ENCODE measurements at places on chromosomes 11 and 22. TPM values are rescaled to one million over a fixed set of nuclear protein-coding genes. Genes with fewer than 3 reads are reported as not detected.

Gene OR4D5
- not detected for total RNA-seq

Gene OR4B1
- total RNA-seq: not detected

Gene WNT11
- 1.9 TPM for total RNA-seq

Gene TTC36
- 0.47 TPM for total RNA-seq

Gene C11orf52
- 4.6 TPM for total RNA-seq

DNA sequence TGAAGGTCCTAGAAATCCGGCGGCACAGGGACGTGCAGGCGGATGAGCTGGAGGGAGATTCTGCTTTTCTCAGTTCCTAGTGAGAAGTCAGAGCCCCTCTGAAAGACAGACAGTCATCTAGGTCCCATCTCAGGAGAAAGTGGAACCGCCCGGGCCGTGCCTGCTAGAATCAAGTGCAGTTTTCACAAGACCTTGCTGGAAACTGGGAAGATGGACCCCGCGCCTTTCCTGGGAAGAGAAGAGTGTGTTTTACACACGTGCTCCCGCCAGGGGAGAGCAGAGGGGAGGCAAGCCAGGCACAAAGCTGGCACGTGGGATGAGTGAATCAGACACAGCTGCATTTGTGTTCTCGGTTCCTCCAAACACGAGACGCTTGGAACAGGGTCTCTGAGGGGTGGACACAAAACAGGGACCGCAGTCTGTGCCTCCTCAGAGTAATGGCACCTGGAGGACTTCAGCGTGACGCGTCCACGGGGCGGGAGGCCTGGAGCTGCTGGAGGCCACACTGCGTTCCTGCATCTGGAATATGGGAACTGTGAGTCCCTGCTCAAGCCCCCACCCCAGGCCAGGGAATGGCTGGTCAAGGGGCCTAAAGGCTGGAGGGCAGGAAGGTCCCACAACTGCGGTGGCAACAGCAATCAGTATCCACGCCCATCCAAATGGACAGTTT, 218.3 kb downstream of the BRD1 start:
- no peak for DNase-seq

Gene LINC01488
- not detected for total RNA-seq

DNA sequence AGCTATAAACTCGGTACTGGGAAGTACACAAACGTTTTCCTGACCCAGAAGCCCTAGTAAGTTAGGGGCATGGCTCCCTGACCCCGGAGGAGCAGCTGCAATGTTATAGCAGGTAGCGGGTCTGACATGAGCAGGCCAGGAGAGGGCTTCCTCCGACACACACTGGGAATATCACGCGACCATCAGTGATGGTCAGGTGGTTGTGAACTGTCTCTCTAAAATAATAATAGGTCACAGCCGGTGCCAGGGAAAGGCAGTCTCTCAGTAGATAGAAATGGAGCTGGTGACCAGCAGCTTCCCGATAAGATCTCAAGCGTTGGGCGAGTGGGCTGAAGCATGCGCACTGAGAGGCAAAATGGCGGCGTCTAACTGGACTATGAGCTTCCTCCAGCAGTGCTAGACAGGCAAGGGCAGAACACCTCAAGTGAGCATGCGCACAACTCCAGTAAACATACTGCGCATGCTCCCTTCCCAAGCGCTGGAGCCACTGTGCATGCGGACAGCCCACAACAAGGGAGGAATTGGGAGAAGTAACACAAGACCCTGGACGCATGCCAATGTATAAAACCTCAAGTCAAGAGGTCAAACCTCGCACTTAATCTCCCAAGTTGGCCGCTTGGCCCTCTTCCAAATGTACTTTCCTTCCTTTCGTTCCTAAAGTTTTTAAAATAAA, 22.3 kb upstream of the TESMIN start:
- no peak for DNase-seq

- no peak for DNase-seq
Measured at GRCh38 chr11:103736315-103737036, 300.0 kb upstream of the DDI1 start.

- no peak for DNase-seq
Measured at GRCh38 chr11:116976941-116977570, 121.2 kb downstream of the SIK3 start.

- peak; percentile 69 for DNase-seq
Measured at GRCh38 chr11:67382276-67383136, 9.1 kb upstream of the CLCF1 start.
